ENCODE measurements at places on chromosomes 12 and 14.

DNA sequence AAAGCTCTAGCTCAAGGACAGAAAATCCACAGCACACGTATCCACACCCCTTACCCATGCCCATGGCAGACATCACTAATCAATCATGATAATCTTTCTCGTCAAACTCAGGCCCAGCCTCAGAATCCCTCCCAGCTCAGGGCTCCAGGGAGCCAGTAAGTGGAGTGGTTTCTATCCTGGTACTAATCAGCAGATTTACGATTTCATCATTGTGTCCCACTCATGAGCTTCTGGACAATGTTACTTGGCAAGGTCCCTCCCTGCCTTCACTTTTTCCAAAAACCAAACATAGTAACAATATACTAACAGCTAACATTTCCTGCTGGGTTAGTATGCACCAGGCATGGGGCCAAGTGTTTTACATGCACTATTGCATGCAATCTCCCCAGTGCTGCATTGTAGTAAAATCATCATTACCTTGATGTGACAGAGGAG lies 45.8 kb upstream of the NCOR2 start:
- no peak for DNase-seq

DNA sequence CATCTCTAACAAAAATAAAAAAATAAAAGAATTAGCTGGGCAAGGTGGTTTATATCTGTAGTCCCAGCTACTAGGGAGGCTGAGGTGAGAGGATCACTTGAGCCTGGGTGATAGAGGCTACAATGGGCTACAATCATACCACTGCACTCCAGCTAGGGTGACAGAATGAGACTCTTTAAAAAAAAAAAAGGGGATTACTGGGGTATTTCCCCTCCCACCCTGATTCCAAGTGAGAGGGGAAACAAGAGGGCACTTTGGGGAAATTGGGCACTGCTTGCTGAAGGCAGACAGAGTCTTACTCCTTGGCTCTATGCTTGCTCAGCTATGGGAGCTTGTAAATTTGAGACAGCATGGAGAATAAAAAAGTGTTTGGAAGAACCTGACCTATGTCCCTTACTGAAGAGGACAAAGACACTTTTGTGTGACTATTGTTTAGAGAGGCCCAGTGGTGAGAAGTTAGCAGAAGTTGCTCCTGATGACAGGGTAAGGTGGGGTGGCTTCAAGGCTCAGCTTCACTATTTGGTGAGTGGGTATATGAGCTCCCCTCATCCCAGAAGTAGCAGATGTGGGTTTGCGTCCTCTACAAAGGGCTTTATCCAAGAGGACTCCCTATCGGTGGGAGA lies 44.0 kb downstream of the KLRG1 start:
- DNase-seq: no peak

DNA sequence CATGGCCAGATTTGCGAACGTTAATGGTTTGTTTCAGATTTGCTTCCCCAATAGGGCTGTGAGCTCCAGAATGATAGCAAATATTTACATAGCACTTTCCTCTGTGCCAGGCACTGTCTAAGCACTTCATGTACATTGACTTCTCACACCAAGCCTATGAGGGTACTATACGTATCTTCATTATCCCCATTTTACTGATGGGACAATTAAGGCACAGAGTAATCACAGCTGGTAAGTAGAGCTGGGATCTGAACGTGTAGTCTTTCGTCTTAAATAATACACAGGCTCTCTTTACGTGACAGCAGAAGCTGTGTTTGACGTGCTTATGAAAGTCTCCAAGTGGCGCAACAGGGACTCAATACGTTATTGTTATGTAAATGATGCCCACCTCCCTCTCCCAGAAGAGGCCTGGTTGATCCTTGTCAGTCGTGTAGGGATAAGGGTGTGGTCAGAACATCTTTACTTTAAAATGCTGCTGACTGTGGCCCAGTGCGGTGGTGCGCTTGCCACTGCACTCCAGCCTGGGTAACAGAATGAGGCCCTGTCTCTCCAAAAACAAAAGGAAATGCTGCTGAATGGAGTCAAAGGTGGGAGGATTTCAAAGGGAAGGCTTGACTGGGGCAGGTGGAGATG lies 66.3 kb upstream of the TCL1B start:
- DNase-seq: no peak

- DNase-seq: no peak
Measured at GRCh38 chr14:54637270-54638134, 70.6 kb downstream of the SAMD4A start.

DNA sequence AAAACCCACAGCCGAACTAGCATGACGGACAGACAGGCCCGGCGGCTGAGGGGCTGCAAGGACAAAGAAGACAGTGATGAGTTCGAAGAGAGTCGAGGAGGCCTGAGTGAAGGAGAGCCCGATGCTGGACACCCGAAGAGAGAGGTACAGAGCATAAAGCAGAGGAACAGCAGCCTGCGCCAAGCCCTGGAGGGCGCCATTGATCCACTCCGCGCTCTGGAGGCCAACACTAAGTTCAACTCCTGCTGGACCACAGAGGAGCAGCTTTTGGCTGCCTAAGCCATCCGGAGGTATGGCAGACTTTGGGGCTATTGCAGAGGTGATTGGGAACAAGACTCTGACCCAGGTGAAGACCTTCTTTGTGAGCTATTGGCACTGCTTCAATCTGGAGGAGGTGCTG lies 7.8 kb upstream of the PLXNC1 start:
- DNase-seq: peak; percentile 52

GRCh38 chr12:97005174-97005573 lies 98.1 kb downstream of the NEDD1 start:
- no peak for DNase-seq

DNA sequence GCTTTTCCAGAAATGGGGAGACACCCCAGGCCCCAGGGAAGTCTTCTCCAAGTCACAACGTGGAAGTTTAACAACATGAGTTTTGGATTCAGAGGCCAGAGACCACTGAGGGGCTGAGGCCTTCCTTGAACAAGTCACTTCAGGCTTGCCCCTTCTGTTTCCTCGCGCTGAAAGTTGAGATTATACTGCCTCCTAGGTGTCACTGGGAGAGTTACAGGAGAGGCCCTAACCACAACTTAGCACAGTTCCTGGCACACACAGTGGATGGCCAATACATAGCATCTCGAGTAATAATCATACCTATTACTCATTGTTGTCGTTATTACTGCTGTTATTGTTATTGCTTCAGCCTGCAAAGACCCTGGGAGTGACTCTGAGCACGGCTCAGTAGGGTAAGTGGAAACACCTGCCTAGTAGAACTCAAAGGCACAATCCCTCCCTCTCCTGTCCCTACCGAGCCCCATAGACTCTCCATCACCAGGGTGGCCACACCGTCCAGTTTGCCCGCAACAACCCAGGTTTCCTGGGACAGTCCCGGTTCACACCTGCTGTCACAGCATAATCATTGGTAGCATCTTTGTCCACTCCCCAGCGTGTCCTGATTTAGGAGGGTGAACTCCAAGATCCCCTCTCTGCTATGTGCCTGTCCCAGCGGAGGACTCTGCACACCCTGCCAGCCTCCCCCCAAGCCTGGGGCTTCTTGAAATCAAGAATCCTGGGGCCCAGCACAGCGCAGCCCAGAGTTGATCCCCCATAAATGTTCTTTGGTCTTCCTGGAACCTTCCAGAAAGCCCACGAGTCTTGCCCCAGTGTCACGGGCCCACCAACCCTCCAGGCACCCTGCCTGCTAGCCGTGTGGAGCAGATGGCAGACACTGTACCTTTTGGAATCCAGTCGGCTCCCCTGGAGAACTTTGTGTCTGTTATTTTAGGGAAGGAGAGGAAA lies 85.0 kb downstream of the SYNE3 start:
- peak; percentile 44 for DNase-seq

GRCh38 chr14:65834812-65835211 lies 422.3 kb downstream of the FUT8 start:
- DNase-seq: no peak

- DNase-seq: no peak
Measured at GRCh38 chr12:785706-786105, 33.3 kb downstream of the WNK1 start.

- DNase-seq: no peak
Measured at GRCh38 chr12:49233842-49234526, 30.9 kb upstream of the TUBA1C start.

- DNase-seq: peak; percentile 50
Measured at GRCh38 chr12:128644664-128645296, 179.0 kb downstream of the SLC15A4 start.

GRCh38 chr12:57340104-57340503 lies 89.1 kb upstream of the STAC3 start:
- DNase-seq: no peak

GRCh38 chr14:40983604-40984003 lies 623.1 kb upstream of the LRFN5 start:
- no peak for DNase-seq

DNA sequence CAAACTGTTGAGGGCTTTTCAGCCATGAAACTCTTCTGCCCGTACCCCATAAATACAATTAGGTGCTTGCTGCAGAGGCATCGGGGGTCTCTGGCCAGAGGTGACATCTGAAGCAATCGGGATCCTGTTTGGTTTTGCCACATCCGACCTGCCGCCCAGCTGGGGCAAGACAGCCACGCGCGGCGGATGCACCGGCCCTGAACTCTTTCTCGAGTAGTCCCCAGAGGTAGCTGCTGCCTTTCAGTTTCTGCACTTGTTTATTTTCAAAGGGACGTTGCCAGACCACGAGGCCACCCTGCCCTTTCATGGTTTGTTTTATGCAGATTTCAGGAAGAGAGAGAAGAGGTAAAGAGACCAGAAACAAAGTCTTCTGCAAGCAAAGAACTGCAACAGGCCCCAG lies 10.6 kb upstream of the MLXIP start:
- DNase-seq: peak; percentile 86

- no peak for DNase-seq
Measured at GRCh38 chr14:71465316-71465715, 466.9 kb upstream of the RGS6 start.

DNA sequence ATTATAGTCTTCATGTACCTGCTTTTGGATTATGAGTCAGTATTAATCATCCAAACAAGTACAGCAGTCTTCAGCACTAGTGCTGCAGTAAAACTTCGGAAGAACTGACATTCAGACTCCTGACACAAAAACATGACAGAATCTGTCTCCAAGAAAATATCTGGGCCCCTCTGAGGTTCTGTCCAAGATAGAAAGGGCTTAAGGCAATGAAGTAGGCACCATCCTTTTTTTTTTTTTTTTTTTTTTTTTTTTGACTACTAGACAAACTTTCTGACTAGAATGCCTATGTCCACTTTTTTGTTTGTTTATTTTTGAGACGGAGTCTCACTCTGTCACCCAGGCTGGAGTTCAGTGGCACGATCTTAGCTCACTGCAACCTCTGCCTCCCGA lies 112.5 kb downstream of the MED13L start:
- DNase-seq: no peak

- no peak for DNase-seq
Measured at GRCh38 chr14:91858536-91859275, 8.6 kb downstream of the TC2N start.

- DNase-seq: no peak
Measured at GRCh38 chr12:109716092-109716479, 2.5 kb downstream of the FAM222A start.

- no peak for DNase-seq
Measured at GRCh38 chr12:73598626-73599025, 939.0 kb upstream of the ATXN7L3B start.

GRCh38 chr12:57539-57938 lies 9.0 kb upstream of the IQSEC3 start:
- no peak for DNase-seq

- no peak for DNase-seq
Measured at GRCh38 chr14:103442288-103442687, 57.1 kb downstream of the MARK3 start.

DNA sequence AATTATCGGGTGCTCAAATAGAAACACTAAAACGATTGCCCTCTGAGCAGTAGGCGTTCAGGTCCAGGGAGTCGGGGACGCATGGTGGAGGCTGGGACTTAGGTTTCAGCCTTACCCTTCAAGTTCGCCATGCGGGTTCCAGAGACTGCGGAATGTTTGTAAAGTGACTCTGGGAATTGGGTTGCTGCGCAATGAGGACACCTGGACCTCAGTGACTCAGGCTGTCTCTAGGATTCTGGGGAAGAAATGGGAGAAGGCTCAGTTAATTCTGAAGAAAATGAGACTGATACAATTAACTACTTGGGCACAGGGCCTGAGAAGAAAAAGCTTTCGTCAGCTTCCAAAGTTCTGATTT lies 1.1 kb downstream of the LGALS3 start:
- DNase-seq: no peak

DNA sequence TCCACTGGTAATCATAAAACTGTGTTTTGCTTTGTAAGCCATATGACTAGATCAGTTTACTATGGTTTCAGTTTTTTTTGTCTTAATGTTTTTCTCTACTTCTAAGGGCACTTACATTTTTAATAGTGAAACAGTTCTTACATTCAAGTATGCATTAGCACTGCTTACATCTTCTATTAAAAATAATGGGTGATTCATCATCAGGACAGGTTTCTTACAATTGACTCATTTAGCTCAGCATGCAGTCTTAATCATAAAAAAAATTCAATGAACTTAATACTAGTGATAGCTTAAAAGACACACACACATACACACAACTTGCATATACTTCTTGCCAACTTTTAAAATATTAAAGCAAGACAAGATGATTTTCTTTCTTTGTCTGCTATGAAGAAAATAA lies 845.7 kb upstream of the USP15 start:
- DNase-seq: no peak

GRCh38 chr14:32606301-32606700 lies 277.2 kb downstream of the AKAP6 start:
- no peak for DNase-seq

DNA sequence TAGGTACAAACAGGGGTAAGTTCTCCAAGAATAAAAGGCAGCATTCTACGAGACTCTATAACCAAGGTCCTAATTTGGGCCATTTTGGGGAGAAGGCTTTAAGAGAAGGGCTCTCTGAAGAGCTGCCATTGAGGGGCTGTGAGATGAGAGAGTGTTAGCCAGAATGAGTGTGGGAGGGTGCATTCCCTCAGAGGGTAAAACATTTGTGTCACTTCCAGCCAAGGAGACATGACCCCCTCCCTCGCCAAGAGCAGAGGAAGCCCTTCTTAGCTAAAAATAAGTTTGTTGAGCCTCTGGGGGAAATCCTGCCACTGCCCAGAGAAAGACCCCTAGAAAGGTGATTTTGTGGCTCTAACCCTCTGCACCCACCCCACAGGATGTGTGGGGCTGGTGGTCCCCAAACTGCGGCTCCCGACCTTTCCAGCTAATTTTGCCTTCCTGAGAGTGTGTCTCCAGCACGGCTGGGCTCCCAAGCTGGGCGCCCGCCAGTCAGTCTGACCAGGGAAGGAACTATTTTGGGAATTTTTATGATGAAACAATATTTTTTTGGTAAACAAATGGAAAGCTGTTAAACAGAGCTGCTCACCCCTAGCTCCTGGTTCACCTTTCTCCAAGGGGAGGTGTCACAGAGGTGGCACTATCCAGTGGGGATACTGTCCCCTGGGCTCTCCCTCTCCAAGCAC lies 65.9 kb upstream of the JDP2 start:
- DNase-seq: no peak

Data from NAMALWA (cell line).